Heart right ventricle (tissue), 16 donors: ENCODE measurements at places on chromosomes 3 and 15.

- no peaks in the 10 kb centered on the region for H3K27me3 ChIP-seq
- DNase-seq: no peak
- H3K36me3 ChIP-seq: peaks cover 27% of the 10 kb centered on the region
- H3K27ac ChIP-seq: no peak overlapping the region
Measured at GRCh38 chr3:115108614-115109013, 38.5 kb downstream of the ZBTB20 start.

DNA sequence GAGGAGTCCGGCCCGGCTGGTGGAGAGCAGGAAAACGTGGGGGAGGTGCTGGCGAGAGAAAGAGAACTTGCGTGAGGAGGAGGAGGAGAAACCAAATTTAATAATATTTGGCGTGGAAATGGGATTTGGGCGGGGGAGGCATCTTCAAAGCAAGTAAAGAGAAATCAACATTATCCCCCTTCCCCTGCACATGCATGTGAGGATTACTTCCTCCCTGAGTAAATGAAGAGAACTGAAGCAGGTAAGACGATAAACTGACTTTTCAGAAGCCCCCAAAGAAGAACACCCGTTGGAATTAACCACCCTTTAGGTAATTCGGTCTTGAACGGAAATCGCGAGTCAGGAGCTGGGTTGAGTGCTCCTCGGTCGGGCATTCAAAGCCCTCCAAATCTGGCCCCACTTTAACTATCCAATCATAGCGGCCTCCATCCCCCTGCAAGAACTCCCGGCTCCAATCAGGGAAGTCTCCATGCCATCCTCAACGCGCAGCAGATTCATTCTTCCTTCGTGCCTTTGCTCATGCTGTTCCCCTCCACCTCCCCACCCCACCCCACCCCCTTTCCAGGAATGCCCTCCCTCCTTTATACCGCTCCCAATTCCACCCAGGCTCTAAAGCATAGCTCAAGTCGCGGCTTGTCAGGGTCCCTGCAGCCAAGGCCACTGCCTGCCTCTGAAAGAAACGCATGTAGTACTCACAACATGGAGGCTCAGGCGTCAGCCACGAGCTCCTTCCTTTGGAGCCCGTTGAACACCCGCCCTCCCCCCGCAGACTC lies 545 bp upstream of the RFX7 start:
- no peaks in the 10 kb centered on the region for H3K27me3 ChIP-seq
- peaks cover 3% of the 10 kb centered on the region for H3K4me1 ChIP-seq
- H3K36me3 ChIP-seq: no peaks in the 10 kb centered on the region
- peak; percentile 17 for DNase-seq
- peak overlapping the region; percentile 78 for H3K4me3 ChIP-seq

DNA sequence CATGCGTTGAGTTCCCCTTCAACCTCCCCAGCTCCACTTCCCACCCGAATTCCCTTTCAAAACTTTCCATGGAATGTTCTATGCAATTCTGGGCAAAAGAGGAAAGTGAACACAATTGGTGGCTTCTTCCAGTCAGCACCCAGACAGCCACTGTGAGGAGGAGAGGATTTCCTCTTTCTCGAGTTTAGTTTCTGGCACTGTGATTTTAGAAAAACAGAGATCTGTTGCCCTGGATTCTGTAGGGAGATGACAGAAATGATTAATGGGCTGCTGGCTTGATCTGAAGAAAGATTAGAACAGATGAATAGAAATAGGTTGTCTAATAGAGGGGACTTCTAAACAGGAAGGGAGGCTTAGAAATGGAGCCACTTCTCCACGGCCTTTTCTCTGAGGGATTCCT lies 172.0 kb downstream of the MCTP2 start:
- no peaks in the 10 kb centered on the region for H3K36me3 ChIP-seq
- no peak overlapping the region for H3K27ac ChIP-seq
- H3K4me3 ChIP-seq: no peak overlapping the region
- H3K4me1 ChIP-seq: no peaks in the 10 kb centered on the region
- H3K27me3 ChIP-seq: no peaks in the 10 kb centered on the region

- no peak overlapping the region for H3K27ac ChIP-seq
- H3K4me3 ChIP-seq: no peak overlapping the region
- DNase-seq: no peak
- H3K36me3 ChIP-seq: no peaks in the 10 kb centered on the region
Measured at GRCh38 chr15:44882499-44882968, 74.0 kb upstream of the TERB2 start.

DNA sequence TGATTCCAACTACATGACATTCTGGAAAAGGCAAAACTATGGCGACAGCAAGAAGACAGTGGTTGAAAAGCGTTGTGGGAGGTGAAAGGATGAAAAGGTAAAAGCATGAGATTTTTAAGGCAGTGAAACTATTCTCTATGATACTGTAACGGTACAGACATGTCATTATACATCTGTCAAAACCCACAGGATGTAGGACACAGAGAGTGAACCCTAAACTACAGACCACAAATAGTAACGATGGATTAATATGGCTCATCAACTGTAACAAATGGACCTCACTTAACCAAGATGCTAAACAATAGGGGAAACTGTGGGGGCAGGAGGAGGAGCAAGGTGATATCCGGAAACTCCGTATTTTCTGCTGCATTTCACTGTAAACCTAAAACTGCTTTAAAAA lies 39.1 kb downstream of the MYO9A start:
- no peak for DNase-seq
- H3K4me1 ChIP-seq: no peaks in the 10 kb centered on the region
- no peaks in the 10 kb centered on the region for H3K36me3 ChIP-seq
- no peak overlapping the region for H3K4me3 ChIP-seq
- H3K27me3 ChIP-seq: no peaks in the 10 kb centered on the region

DNA sequence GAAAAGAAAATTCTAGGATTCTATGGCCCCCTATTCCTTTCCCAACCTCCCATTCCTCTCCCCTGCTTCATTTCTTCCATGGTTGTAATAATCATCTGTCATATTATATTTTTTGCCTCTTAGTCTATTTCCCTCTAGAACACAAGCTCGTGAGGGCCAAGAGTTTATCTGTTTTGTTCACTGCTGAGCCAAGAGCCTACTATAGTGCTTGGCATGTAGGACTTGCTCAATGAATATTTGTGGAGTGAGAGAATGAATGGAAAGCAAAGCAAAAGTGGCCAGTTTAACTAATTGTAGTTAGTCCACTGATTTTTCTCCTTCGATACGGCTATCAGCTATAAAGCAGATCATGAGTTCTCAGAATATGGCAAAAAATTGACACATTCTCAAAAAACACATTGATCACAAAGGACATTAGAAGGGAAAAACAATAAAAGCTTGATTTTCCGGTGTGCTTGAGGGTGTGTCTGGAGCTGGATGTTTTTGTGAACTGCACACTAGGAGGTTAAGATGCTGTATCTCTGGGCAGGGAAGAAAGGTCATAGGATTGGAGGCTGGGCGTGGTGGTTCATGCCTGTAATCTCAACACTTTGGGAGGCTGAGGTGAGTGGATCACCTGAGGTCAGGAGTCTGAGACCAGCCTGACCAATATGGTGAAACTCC lies 25.0 kb upstream of the CTSH start:
- H3K36me3 ChIP-seq: no peaks in the 10 kb centered on the region
- H3K4me1 ChIP-seq: no peaks in the 10 kb centered on the region
- H3K27me3 ChIP-seq: no peaks in the 10 kb centered on the region
- DNase-seq: no peak
- H3K27ac ChIP-seq: no peak overlapping the region
- no peak overlapping the region for H3K4me3 ChIP-seq

- H3K36me3 ChIP-seq: no peaks in the 10 kb centered on the region
- no peaks in the 10 kb centered on the region for H3K27me3 ChIP-seq
- H3K4me1 ChIP-seq: no peaks in the 10 kb centered on the region
- DNase-seq: no peak
Measured at GRCh38 chr3:160170409-160171370, 54.5 kb upstream of the C3orf80 start.

GRCh38 chr3:8982509-8982908 lies 19.2 kb upstream of the RAD18 start:
- no peaks in the 10 kb centered on the region for H3K27me3 ChIP-seq
- no peaks in the 10 kb centered on the region for H3K4me1 ChIP-seq
- no peaks in the 10 kb centered on the region for H3K36me3 ChIP-seq
- H3K27ac ChIP-seq: no peak overlapping the region

DNA sequence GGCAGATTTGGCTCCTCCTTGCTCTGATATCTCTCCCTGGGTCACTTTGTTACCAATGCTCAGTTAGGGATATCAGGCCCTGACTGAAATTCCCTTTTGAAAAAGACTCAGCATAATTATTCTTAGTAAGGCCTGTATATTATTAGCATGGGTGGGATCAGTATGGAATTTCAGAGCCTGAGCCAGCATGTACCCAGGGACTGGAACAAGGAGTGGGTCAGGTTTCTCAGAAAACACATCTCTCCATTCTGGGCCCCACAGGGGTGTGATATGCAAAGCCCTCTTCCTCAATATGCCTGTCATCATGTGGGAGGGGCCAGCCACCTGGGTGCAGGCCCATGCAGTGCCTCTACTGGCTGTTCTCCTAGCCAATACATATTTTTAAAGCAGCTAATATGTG lies 423.2 kb downstream of the EPHB1 start:
- no peak overlapping the region for H3K27ac ChIP-seq
- no peak for DNase-seq
- no peaks in the 10 kb centered on the region for H3K27me3 ChIP-seq
- H3K4me3 ChIP-seq: no peak overlapping the region
- H3K36me3 ChIP-seq: no peaks in the 10 kb centered on the region
- H3K4me1 ChIP-seq: no peaks in the 10 kb centered on the region

GRCh38 chr3:23129117-23129516 lies 74.0 kb upstream of the UBE2E2 start:
- H3K4me3 ChIP-seq: no peak overlapping the region
- H3K36me3 ChIP-seq: no peaks in the 10 kb centered on the region
- H3K4me1 ChIP-seq: peaks cover 12% of the 10 kb centered on the region
- no peaks in the 10 kb centered on the region for H3K27me3 ChIP-seq
- H3K27ac ChIP-seq: no peak overlapping the region
- DNase-seq: no peak

DNA sequence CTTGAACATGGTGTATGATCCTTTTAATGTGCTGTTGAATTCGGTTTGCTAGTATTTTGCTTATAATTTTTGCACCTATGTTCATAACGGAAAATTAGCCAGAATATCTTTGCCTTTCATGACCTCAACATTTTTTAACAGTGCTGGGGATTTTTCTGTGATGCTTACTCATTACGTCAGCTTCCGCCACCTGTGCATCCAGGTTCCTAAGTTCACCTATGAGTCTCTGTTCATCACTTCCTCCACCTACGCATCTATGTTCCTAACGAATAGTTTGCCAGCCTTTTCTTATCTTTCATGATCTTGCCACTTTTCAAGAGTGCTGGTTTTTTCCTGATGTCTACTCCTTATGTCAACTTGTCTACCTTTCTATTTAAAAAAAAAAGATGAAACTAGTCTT lies 16.5 kb downstream of the AADACL2 start:
- no peaks in the 10 kb centered on the region for H3K4me1 ChIP-seq
- no peak overlapping the region for H3K4me3 ChIP-seq
- DNase-seq: no peak
- H3K36me3 ChIP-seq: no peaks in the 10 kb centered on the region

GRCh38 chr3:88703501-88704059 lies 403.8 kb upstream of the EPHA3 start:
- H3K36me3 ChIP-seq: no peaks in the 10 kb centered on the region
- no peaks in the 10 kb centered on the region for H3K4me1 ChIP-seq
- H3K27ac ChIP-seq: no peak overlapping the region
- no peak for DNase-seq
- H3K4me3 ChIP-seq: no peak overlapping the region

DNA sequence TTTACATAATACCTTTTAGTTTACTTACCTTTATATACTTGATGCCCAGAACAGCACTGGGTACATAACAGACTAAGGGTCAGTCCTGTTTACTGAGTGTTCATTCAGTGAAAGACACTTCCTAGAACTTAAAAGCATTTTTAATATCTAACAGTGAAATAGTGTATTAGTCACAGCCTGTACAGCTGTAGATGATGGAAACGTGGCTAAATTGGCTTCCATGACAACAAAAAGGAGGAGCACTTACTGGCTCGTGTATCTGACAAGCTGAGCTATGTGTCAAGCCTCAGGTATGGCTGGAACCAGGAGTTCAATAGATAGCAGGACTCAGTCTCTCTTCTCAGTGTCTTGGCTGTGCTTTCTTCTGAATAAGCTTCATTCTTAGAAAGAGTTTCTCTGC lies 40.2 kb downstream of the CMTM8 start:
- H3K4me3 ChIP-seq: no peak overlapping the region
- H3K36me3 ChIP-seq: no peaks in the 10 kb centered on the region
- DNase-seq: no peak

DNA sequence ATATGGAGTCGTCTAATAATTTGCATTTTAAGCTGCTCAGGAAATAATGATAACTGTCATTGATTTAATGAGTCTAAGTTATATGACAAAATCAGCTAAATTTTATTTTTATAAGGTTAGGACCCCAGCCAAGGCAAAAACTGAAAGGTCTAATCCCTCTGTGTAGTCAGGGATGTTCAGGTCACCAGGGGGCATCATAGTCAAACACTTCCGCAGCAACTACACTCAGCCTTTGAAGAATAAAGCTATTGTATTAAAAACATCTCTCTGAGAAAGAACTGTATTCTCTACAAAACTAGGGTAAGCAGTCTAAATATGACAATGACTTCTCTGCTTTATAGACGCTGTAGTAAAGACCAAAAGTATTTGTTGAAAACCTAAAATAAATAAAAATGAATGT lies 15.0 kb downstream of the INTS14 start:
- no peak overlapping the region for H3K27ac ChIP-seq
- DNase-seq: no peak
- H3K27me3 ChIP-seq: no peaks in the 10 kb centered on the region
- H3K36me3 ChIP-seq: peaks cover 97% of the 10 kb centered on the region
- H3K4me3 ChIP-seq: no peak overlapping the region

- H3K4me1 ChIP-seq: peaks cover 22% of the 10 kb centered on the region
- H3K36me3 ChIP-seq: no peaks in the 10 kb centered on the region
- peak overlapping the region; percentile 38 for H3K4me3 ChIP-seq
- H3K27me3 ChIP-seq: no peaks in the 10 kb centered on the region
- H3K27ac ChIP-seq: no peak overlapping the region
Measured at GRCh38 chr15:84955089-84955848, 26.4 kb upstream of the PDE8A start.

DNA sequence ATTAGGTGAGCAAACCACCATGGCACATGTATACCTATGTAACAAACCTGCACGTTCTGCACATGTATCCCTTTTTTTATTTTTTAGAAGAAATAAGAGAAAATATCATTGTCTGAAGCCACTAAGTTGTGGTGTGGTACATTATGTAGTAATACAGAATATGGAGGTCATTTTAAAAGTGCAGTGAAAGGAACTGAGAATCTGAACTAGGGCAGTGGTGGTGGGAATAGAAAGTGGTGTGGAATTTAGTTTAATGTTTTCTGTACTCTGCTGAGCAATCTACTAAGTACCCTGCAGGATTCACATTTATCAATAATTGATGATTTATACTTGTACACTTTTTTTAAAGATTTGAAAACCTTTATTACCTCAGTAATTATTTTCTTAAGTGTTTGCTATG lies 283.5 kb downstream of the CHL1 start:
- no peak overlapping the region for H3K27ac ChIP-seq
- DNase-seq: no peak
- no peaks in the 10 kb centered on the region for H3K36me3 ChIP-seq
- H3K4me3 ChIP-seq: no peak overlapping the region
